RPMI8226 (cell line): ENCODE measurements at places on chromosomes 7 and 10.

GRCh38 chr7:116431787-116432526 lies 67.6 kb upstream of the CAV2 start:
- DNase-seq, result no peak

DNA sequence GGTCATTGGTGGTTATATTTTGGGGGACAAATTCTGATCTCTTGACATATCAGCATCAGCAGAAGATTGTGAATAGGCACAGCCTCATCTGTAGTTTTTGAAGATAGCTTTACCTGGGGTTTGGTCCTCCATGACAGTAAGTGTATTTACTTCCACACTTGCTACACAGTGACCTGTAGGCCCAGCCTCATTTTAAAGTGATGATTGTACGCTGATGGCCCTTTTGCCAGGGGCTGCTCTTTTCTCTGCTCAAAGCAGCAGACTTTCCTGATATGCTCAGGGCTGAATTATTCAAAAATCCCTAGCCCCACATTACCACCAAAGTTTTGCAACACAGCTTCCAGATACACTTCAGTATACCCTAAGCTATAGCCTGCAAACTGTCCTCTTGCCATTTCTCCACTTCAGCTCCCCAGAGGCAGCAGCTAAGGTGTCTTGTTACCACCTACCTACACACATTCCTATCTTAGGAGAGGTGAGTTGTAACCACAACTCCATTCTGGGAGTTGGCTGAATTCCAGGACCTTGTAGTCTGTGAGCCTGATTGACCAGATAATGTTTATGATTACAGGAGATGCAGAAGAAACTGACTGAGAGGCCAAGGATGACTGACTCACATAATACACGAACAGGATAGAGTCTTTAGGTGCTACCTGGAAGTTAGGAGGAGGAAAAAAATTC lies 6.0 kb downstream of the ASB4 start:
- peak; percentile 62 for DNase-seq

DNA sequence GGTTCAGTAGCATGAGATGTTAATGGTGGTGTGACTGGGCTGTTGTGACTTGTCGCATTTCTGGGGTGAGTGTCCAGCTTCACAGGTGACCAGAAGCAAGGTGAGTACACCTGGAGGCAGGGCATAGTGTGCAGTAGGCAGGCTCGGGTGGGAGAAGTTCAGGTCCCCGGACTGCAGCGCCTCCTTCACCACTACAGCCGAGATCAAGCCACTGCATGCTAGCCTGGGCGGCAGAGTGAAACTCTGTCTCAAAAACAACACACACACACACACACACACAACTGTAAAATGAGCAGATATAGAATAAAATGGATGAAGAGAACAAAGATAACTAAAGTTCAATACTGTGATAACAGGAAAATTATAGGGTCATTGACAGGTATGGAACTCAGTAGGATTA lies 11.1 kb upstream of the PARD3 start:
- peak; percentile 36 for DNase-seq

- no peak for DNase-seq
Observed at GRCh38 chr10:99849057-99849456, 66.6 kb downstream of the ABCC2 start.
